ENCODE measurements at places on chromosomes 7 and 10. TPM values are rescaled to one million over a fixed set of nuclear protein-coding genes. Genes with fewer than 3 reads are reported as not detected.

The CDHR3 gene
- polyA plus RNA-seq = 0.43 TPM

The CYP3A4 gene
- polyA plus RNA-seq = 0.26 TPM

DNA sequence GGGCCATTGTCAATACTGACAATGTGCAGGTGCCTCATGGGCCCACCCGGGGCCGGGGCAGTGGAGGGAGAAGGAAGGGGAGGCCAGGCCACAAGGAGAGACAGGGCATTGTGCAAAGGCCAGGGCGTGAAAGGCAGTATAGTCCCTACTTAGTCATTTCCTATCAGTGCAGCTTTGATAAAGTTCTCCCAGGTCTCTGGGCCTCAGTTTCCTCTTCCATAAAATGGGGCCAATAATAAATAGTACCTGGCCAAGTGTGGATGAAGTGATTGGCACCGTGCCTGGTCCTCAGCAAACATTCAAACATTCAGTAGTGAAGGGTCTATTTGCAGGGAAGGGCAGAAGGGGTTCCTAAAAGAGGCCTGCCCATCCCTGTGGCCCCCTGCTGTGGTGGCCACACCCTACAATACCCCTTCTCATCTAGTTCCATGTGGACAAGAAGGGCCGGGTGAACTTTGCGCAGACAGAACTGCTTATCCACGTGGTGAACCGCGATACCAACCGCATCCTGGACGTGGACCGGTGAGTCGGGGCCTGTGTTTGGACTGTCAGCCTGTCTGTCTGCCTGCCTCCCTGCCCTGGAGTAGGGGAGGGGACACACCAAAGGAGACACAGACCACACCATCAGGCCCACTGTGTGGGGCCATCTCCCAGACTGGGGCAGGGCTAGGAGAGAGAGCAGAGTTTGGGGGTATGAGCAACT is 36.9 kb upstream of the VSIR start:
- H3K27ac ChIP-seq = no peak overlapping the region
- no peak overlapping the region for H3K4me3 ChIP-seq
- H3K36me3 ChIP-seq = peaks cover 6% of the 10 kb centered on the region
- no peak for DNase-seq
- H3K4me1 ChIP-seq = no peaks in the 10 kb centered on the region

DNA sequence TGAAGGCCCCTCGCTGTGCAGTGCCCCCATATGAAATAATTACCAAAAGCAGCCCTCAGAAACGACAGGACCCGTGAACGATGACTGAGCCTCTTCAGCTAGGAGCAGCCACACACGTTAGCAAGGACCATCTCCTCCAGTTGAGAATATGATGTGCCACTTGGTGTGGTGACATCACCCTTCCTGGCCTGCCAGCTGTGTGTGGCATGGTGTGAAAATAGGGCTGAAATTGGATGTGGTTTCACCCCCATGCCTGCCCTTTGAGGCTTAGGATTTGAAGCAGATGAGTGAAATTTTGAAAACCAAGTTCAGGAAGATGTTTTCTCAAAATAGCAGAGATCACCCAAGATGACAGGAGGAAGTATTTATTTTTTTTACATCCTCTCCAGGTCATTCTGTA is 49.1 kb upstream of the BTBD16 start:
- peak overlapping the region; percentile 72 for H3K27ac ChIP-seq
- H3K36me3 ChIP-seq = peaks cover 2% of the 10 kb centered on the region
- no peaks in the 10 kb centered on the region for H3K27me3 ChIP-seq
- H3K4me3 ChIP-seq = no peak overlapping the region

DNA sequence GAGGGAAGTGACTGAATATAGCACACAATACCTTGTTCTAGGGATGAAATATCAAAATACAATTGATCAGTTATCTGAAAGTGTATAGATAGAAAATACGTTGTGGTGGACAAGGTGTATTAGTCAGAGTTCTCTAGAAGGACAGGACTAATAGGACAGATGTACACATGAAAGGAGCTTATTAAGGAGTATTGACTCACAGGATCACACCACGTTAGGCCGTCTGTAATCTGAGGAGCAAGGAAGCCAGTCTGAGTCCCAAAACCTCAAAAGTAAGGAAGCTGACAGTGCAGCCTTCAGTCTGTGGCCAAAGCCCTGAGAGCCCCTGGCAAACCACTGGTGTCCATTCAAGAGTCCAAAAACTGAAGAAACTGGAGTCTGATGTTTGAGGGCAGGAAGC is 406.1 kb downstream of the MDFIC start:
- H3K4me3 ChIP-seq = no peak overlapping the region
- no peaks in the 10 kb centered on the region for H3K4me1 ChIP-seq
- H3K36me3 ChIP-seq = no peaks in the 10 kb centered on the region
- DNase-seq = no peak

GRCh38 chr7:36606153-36606975 is 117.9 kb downstream of the AOAH start:
- no peaks in the 10 kb centered on the region for H3K36me3 ChIP-seq
- no peaks in the 10 kb centered on the region for H3K4me1 ChIP-seq
- no peak for DNase-seq
- no peak overlapping the region for H3K4me3 ChIP-seq
- H3K27ac ChIP-seq = no peak overlapping the region

Measured in psoas muscle (tissue), 8 donors.